NCI-H1092 (cell line): ENCODE measurements at places on chromosomes 6 and 20.

DNA sequence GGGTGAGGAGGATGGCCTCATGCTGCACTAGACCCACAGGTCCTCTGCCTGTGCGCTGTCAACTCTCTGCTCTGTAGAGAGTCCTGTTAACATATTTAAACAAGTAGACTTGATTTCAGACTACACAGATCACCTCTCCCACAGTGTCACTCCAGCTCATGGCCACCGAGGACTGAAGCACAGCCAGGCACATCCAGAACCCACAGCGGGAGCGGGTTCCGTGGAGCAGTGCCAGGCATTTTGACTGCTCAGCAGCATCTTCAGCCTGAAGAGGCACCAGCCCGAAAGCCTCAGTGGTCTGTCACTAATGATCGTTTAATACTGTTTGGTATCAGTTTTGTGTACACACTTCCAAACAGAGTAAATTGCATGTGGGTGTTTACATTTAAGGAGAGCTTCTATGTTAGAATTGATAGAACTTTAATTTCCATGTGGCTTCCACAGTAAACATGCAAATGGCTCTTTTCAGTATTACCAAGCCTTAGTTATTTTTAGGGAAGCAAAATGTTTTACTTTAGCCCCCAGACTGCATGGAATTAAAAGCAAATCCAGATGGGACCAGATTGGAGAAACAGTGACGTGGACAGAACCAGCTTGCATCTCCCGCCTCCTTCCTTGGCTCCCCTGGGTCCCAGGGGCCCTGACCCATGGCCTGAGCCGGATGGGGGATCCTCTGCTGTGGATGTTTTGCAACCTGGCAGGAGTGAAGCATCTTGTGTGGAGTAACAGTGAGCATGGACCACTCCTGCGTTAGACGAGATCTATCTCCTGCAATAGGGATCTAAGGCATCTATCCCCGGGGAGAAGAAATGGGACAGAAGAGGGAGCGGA is 196.7 kb upstream of the CDH4 start:
- DNase-seq: no peak

DNA sequence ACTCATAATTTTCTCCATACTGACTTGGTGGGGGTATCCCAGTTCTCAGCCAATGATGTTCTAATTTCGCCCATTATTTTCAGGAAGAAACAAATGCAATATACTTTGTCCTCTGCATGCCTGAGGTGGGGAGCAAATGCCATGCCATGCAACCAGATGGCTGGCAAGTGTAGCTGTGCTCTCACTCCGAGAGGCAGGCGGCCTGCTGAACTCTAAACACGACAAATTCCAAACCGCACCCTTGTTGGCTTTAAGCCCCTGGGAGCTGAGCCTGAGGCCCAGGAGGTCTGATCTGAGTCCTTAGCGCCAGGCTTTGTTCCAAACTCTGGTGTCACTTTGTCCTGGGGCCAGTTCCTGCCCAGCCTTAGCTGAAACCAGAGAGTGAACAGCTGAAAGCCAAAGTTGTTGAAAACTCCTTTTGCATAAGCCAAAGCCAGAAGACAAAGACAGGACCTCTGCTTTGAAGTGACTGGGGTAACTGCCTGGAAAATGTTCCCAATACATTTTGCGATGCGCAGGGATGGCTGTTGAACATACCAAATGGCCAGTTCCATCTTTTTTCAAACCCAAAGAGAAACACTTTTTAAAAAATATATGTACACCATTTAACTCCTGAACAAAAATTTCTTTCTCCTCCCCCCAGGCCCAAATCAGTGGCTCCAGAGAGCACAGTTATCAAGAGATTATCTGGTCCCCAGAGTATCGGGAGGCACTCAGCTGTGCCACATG is 46.2 kb downstream of the TTI1 start:
- DNase-seq: no peak

GRCh38 chr6:139378882-139379341 is 4.5 kb upstream of the CITED2 start:
- no peak for DNase-seq

GRCh38 chr6:31529329-31530150 is 778 bp downstream of the MCCD1 start:
- no peak for DNase-seq

DNA sequence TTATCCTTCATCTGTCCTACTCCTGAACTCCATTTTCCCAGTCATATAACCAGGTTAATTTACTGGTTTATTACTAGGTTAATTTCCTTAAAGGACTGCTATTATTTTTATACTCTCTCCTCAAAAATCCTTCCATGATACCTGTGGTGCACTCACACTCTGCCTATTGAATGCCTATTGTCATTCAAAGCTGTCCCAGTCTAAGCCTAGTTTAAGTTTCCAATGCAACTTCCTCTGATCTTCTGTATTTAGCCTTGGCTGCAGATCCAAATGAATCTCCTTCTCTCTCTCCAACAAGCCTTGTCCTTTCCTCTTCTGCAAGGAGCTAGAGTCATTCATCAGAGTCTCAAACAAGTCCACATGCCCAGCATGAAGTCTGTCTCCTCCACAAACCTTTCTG is 41.3 kb upstream of the ADGRF5 start:
- no peak for DNase-seq

DNA sequence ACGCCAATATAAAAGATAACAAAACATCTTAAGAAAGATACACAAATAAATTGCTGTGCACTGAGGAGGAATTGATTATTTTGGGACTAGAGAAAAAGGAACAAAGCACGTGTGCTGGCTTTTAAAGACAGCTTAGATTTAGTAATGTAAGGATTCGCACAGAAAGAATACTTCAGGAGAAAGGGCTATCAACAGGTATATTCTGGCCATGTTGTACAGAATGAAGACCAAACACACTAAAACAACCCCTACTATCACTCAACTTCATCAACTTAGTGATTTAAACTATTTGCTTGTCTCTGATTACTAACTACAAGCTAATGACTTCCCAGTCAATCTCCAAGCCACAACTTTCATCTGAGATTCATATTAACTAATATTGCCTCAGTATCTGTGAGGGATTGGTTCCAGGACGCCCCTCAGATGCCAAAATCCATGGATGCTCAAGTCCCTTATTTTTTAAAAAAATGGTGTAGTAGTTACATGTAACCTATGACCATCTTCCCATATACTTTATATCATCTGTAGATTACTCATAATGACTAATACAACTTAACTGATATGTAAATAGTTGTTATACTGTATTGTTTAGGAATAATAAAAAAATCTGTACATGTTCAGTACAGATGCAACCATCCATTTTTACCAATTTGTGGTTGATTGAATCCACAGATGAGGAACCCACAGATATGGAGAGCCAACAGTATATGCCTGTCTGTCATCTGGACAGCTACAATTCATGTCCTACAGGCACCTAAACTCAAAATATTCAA is 4.5 kb downstream of the DEK start:
- DNase-seq: no peak

DNA sequence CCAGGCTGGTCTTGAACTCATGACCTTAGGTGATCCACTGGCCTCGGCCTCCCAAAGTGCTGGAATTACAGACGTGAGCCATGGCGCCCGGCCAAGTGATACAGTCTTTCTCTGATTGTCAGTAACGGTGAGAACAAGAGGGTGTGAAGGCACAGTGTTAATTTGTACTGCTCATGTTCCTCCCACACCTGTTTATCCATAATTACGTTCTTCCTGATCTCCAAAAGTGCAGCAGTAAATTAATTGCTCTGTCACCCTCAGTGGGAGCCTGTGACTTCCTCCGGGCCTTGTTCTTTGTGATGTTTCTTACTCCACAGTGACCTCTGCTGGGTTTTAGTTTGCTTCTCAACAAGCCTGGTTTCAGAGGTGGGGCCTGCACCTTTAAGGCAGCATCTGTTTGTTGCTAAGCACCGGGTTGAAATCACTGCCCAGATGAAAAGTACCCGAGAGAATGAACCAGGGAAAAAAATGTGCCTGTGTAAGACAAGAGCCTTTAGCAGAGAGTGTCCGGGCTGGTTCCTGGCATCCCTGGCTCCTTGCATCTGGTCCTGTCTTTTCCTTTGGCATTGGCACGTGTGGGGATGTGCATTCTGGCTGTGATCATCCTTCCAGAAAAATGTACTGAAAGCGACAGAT is 89.1 kb upstream of the CLDN20 start:
- peak; percentile 70 for DNase-seq

GRCh38 chr6:140711019-140711613 is 1336.7 kb upstream of the CITED2 start:
- DNase-seq: no peak

GRCh38 chr6:6920114-6920986 is 187.4 kb upstream of the RREB1 start:
- no peak for DNase-seq

DNA sequence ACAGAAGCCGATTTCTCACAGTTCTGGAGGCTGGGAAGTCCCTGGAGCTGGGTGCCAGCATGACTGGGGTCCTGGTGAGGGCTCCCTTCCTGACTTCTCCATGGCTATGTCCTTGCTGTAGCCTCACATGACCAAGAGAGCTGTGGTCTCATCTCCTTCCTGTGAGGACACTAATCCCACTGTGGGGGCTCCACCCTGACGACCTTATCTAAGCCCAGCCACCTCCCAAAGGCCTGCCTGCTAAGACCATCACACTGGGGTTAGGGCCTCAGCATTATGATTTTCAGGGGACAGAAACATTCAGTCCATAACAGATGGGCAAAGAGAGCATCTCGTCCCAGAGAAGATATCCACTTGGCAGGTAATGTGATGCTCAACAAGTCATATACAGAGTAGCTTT is 16.8 kb downstream of the RPP40 start:
- DNase-seq: no peak

- no peak for DNase-seq
These were observed 88.1 kb upstream of the TGM3 start for GRCh38 chr20:2207770-2208097.

- no peak for DNase-seq
These were observed 381.8 kb downstream of the CENPW start for GRCh38 chr6:126721581-126722160.

DNA sequence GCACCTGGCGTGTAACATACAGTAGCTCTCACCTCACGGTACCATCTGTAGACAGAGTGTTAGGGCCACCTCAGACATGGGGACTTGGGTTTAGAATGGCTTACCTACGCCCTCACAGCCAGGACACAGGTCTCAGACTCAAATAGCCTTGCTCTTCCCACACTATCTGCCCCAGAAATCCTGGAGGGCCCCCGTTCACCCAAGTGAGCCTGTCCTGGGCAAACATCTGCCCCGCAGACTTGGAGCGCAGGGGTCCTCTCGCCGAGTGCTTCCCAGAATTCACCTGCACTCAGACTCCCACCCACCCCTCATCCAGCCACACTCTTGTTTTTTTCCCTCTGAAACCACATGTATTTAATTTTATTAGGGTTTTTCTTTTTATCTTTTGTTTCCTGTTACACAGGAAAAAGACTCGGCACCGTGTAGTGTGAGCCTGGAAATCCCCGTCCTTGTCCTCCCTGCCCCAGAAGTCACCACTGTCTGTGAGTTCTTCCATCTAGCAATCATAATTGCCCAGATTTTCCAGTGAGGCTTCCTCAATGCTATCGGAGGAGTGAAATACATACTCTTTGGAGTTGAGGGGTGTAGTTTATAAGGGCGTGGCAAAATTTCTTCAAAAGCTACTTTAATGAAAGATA is 17.1 kb upstream of the MAP1LC3A start:
- DNase-seq: no peak

DNA sequence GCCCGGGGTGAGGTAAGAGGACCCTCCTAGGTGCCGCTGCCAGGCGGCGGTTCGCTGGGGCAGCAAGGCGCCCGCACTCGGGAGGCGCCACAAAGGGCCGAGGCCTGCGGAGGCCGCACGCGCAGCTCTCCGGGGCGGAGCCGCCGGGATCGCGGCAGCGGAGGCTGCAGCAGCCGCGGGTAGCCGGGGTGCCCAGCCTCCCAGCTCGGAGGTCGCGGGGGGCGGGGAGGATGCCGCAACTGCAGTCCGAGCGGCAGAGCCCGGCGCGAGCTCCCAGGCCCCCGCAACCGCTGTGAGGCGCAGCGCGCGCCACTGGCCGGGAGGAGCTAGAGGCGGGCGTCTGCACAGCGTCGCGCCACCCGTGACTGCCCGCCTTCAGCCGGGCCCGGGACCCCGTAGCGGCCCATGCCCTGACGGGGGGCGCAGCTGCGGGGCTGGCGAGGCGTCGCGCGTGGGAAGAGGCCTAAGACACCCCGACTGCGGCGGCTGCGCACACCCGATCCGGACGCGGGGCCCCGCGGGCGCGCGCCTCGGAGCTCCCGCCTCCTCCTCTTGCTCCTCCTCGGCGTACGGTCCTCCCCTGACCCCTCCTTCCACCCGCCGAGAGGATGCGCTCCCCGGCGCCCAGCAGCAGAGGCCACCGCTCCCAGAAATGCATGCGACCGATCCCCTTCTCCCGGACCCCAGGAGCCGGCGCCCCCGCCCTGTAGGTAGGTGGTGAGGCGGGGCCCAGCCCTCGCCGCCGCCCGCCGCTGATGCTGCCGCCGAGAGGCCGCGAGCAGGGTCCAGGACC is at the start of gene NCOA7:
TSS of gene NCOA7 (plus strand) at position 603 of the 793 bp plus-strand sequence. CDS start 24,395 bp downstream, outside the sequence.
- DNase-seq: peak; percentile 42

GRCh38 chr6:44496665-44497369 is 109.3 kb downstream of the CDC5L start:
- DNase-seq: no peak

DNA sequence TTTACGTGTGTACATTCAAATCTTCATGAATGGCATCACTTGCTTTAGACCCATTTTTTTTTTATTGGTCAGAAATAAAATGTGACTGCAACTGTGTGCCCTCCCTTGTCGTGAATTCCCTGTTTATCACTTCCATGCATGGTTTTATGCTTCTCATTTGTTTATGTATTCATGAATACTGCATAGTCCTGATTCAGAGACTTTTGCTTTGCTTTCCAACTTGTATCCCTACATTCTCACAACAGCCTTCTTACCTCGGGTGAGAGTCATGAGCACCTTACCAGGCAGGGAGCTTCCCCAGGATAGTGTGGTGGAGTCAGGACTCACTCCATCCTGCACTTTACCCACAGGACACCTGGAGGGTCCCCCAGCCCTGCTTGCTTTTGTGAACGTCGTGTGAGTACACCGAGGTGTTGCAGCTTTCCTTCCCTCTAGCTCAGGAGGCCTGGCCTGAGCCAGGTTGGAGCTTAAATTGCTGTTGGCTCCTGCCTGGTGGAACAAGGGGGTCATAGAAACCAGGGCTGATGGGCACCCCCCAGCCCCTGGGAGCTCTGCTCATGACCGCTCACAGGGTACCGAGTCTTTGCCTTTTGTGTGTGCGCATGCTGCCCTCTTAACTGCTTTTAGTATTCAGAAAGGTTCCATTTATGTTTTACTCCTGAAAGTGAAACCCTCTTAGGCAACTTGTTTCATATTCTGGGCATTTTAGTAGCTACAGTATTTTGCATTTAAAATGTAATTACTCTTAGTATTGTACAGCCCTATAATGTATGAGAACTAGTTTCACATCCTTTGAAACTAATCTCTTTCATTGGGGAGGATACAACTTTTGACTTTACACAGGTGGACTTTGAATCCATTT is 66.0 kb downstream of the CDS2 start:
- DNase-seq: no peak

GRCh38 chr6:152642578-152643375 is 5.6 kb upstream of the SYNE1 start:
- DNase-seq: no peak

GRCh38 chr20:21684671-21685070 is 20.8 kb upstream of the PAX1 start:
- DNase-seq: no peak

GRCh38 chr6:35948725-35949124 is 27.8 kb upstream of the SRPK1 start:
- DNase-seq: no peak

- no peak for DNase-seq
These were observed 63.7 kb downstream of the PTPRK start for GRCh38 chr6:128456510-128457230.

GRCh38 chr6:45072016-45072415 is 256.1 kb upstream of the RUNX2 start:
- DNase-seq: no peak

- DNase-seq: no peak
These were observed 42.2 kb downstream of the CPNE5 start for GRCh38 chr6:36797055-36797454.
